ENCODE measurements at places on chromosomes 4 and X. TPM values are rescaled to one million over a fixed set of nuclear protein-coding genes. Genes with fewer than 3 reads are reported as not detected.
A peak's percentile ranks its signal among the peaks of the same experiment; 100 is the strongest.

- DNase-seq: no peak
These were observed 88.7 kb upstream of the ELOVL6 start for GRCh38 chr4:110287130-110287529.

GRCh38 chr4:80186676-80187075, 10.6 kb upstream of the PRDM8 start:
- no peak for DNase-seq

CLNK gene
- total RNA-seq: not detected

EGF gene
- total RNA-seq: 2.5 TPM

DNA sequence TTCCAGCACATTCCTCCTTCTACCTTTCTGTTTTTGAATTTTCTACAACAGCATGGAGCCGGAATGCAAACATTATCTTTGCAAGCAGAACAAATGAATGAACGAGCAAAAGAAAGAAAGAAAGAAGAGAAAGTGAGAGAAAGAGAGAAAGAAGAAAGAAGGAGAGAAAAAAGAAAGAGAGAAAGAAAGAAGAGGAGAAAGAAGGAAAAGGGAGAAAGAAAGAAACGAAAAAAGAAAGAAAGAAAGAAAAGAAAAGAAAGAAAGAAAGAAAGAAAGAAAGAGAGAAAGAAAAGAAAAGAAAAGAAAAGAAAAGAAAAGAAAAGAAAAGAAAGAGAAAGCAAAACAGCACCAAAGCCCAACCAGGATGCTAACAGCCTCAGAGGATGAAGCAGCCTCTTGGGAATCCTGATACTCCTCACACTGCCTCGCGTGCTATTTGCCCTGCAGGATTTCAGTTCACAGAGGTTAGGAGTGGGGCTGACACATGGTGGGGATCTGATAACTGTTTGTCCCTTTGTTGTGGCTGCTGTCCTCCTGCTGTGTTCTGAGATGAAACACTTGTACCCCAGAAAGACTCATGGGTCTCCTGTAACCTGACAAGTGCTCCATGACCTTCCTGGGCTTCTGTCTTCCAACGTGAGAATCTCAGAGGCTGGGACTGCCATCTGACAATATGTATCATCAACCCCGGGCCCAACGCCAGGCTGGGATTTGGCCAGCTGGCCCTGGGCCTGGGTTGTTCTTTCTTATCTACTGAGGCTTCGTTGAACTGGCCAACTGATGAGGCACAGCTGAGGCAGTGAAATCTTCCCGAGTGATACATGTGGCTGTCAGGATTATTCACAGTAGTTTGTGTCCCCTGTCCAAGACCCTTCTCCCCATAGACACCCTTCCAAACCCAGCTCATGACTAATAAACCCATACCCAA, 61.0 kb downstream of the SEPSECS start:
- no peak for DNase-seq

MAGEA12 gene
- total RNA-seq: 0.57 TPM

NKX6-1 gene
- 0.09 TPM for total RNA-seq

DNA sequence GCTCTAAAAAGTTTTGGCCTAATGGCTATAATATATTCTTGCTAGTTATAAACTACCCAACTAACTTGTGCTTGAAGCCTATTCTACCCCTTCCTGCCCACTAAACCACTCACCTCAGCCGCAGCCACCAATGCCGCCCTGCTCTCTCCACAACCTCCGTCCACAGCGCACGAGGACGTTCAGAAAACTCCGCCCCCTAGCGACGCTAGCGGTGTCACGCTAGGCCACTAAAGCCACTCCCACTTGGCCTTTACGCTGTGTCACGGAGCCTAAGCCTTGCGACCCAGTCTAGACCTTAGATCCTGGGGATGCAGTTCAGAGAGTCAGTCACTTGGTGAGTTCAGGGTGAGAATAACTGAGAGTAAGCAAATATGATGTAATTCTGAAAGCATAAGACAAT, at the start of gene TEX11:
Gene TEX11, minus strand, starts transcription at position 171 of the 400 bp plus-strand sequence. CDS start 922 bp downstream, outside the sequence.
- DNase-seq: peak; percentile 47

- DNase-seq: no peak
These were observed 50.5 kb downstream of the RAP1GDS1 start for GRCh38 chr4:98311656-98312055.

GRCh38 chrX:81201071-81201470, 642 bp downstream of the HMGN5 start:
- no peak for DNase-seq

DNA sequence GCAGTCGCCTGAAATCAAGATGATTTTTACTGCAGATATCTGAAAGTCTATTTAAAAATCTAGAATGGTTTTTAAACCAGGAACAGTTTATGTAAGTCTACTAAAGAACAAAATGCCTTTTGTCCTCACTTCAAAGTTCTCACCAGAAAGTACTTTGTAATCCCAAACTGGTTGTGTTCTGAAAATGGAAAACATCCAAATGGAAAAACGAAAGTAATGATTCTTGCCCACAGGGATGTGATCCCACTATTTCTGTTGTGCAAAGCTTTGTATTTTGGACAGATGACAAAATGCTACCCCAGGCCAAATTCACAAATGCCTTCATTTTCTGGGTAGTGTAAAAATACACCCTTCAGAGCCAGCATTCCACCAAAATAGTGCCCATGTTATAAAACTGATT, 265.5 kb upstream of the FTHL17 start:
- DNase-seq: no peak

DNA sequence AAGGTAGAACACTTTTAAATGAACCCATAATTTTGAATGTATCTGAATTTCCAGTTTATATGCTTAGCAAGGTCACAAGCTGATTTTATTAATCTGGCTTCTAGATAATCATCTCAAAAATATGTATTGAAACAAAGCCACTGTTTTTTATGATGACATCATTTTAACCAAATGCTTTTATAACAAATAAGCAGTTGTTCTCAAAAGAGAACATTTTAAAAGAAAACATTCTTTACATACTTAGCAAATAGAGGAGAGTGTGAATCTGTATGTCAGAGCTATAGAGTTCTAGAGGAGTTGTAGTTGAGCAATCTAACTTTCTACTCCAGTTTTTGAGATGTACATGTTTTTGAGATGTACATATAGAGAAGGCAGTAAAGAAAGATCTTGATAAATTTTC, 42.5 kb downstream of the LAMP2 start:
- DNase-seq: no peak

GRCh38 chr4:78659264-78659663, 107.7 kb downstream of the ANXA3 start:
- DNase-seq: no peak

DNA sequence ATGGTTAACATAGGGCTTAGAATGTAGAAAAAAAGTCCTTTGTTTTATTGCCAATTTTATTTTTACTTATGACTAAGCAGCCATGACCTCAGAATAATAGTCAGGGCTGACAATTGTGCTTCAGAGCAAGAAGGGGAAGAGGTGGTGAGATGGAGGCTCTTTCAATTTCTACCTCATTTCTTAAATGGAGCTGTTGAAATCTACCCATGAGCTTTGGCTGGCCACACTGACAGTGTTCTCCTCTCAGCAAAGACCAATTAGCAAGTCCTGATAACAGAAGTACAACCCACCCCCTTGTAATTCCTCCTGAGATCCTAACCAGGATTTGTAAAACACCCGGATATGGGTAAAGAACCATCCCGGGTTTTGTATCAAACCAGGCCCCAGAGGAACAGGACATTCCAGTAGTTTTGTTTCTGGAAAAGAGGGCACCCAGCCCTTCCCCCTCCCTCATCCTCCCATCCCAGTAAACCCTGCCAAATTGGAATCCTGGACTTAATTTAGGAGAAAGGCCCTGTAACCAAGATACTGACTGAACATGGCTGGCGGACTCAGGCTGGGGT, at the start of gene HEPH:
Gene HEPH, plus strand, starts transcription at position 399 of the 563 bp plus-strand sequence. CDS start 6,324 bp downstream, outside the sequence.
- peak; percentile 12 for DNase-seq

GRCh38 chrX:29627833-29628232, 587.5 kb upstream of the MAGEB2 start:
- DNase-seq: no peak

DNA sequence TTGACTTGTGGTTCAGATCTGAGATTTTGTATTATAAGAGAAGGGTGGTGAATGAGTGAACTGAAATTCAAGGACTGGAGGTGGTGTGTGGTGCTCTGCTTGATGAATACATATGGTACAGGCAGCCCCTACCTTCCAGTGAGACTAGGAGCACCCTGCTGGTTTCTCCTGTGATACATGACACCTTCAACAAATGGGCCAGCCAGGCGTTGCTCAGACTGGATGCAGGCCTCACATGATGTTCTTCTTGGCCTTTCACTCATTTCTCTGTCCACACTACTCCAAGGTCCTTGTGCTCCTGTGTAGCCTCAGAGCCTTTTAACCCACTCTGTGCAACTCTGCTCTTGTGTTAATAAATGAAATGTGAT, 67.2 kb downstream of the FNIP2 start:
- peak; percentile 21 for DNase-seq

DNA sequence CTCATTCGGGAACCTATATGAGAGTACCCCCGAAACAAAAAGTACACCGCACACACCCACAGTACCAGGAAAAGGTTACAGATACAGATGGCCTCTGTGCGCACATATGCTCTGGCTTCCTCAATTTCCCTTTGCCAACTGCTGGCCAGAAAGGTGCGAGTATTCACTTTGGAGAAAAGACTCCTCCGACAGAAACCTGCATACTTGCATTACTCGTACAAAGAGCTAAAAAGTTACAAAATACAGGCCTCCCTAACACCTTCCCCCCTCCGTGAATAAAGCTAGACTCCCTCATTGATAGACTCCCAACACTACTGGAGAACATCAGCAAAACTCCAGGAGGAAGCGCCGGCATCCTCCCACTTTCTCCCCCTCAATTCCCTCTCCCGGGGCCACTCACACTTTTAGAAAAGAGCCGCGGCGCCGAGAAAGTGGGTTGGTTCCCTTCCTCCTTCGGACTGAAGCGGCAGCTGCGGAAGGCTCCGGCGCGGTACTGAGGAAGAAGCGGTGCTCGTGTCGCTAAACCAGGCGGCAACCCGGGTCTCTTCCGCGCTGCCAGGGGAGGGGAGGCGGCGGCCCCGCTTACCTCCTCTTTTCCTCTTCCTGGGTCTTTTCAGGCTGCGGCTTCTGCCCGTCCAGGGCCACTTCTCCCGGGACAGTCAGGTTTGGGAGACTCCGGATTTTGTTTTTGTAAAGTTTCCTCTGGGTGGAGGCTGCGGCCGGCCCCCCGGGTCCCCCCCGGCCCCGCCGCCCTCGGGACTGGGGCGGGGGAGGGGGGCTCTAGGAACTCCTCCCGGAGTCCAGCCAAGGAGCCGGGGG, 1.1 kb downstream of the FBXW7 start:
- peak; percentile 41 for DNase-seq

DNA sequence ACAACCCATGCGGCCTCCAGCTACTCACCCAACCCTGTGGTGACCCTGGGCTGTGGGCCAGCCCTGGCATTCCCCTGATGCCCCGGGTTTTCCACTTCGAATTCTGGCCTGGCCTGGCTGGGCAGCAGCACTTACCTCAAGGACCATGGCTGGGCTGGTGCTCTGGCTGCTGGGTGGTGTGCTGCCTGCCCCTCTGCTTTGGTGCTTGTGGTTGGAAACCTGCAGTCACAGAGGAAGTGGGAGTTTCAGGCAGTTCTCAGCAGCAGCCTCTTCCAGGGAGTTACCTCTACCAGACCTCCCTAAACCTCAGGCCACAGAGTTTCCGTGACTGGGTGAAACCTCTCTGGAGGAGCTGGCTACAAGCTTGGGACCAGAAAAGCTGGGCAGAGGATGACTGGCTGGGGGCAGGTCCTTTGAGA, at the start of gene CXCR3:
Gene CXCR3, minus strand, starts transcription at position 209 of the 419 bp plus-strand sequence. Its CDS starts 62 bp downstream, at position 147.
- no peak for DNase-seq

GYG2 gene
- total RNA-seq: 52.8 TPM

VCX3A gene
- 0.25 TPM for total RNA-seq

DNA sequence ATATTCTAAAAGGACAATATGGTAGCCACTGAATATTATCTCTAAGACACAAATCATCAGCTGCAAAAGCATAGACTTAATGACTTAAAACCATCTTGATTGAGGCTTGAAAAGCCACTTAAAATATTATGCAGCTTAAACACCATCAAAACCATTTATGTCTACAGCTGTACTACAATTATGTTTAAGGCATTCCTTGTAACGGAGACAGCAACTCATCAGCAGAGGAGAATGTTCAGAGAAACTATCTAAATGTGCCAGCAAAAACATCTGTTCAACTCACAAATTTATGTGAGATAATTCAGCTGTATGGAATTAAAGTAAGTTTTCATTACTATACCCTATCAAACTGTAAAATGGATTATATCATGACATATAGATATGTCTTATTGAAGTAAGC, 147.9 kb upstream of the CTSO start:
- DNase-seq: no peak

DNA sequence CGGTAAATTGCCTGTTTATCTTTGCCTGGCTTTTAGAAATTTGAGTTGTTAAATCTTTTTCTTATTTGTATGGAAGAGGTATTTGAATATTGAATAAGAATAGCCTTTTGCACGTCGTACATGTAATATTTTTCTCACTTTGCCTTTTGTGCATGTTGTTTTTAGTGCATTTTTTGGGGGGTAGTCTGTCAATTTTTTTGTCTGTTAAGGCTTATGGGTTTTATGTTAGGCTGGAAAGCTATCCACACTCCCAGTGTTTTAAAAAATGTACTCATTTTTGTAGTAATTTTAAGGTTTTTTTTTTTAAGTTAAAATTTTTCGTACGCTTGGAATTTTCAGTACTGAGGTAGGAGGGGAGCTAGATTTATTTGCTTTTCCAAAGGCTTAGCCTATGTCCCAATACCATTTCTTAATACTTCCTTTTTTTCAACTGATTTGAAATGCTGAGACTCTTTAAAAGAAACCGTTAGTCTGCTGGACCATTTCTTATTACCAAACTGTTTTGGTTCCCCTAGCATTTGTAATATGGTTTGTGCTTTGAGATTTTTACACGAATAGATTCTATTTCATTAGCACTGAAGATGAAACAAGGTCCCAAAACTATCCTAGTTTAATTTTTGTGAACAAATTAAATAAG, 1.3 kb downstream of the HERC5 start:
- DNase-seq: no peak

HTN3 gene
- total RNA-seq: not detected

DNA sequence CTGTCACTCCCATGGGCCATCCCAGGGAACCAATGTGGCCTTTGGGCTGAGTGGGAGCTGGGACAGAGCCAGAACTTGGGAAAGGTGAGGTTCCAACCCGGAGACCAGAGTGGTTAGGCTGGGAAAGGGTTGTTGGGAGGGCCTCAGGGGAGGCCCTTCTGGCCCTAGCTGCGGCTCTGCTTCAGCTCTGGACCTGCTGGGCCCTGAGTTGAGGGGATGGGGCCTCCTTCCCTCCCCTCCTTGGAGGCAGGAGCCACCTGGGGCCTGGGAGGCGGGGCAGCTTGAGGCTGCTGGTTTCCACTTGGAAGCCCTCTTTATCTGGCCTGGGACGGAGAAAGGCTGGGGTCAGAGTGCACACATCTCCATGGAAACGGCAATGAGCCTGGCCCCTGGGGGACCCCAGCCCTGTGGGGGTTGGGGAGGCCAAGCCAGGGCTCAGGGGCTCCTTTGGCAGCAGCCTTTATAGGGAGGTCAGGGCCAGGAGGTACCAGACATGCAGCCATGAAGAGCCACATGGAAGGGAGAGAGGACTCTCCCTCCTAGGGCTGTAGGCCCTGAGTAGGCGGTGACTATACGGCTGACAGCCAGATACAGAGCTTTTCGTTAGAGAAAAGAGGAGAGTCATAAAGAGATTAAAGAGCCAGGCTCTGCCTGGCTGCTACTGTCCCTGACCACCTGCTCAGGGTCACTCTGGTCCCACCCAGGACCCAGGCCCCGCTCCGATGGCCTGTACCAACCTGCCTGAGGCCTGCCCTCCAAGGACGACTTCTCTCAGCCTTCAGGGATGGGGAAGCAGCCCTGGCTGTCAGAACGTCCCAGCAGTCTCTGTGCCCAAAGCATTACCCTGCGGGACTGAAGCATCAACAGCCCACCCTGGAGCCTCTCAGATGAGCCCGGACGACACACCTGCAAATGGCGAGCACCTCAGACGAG, 6.9 kb upstream of the NSD2 start:
- no peak for DNase-seq

- no peak for DNase-seq
These were observed 61.2 kb downstream of the PASD1 start for GRCh38 chrX:151624677-151625076.

All from WTC11 (cell line).